ENCODE measurements at places on chromosomes 1 and 21. TPM values are rescaled to one million over a fixed set of nuclear protein-coding genes. Genes with fewer than 3 reads are reported as not detected.

- no peak for DNase-seq
Measured at GRCh38 chr1:179825798-179826460, 51.7 kb downstream of the TOR1AIP2 start.

GRCh38 chr1:21344098-21344749, 54.0 kb upstream of the ECE1 start:
- DNase-seq: no peak

DNA sequence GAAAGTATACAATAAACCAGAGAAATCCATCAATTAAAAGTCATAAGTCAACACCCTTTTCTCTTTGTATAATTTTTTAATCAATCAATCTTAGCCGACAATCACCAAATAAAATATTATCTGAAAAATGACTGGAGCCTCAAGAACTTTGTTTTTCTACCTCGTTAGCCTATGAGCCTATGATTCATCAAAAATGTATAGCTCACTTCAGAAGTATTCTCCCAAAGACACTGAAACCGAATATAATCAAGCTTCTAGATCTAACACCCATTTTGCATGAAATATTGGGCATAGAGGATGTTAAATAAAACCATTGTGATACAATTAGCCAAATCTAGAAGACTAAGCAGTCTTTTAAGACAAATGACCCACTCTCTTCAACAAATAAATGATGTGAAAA, 17.8 kb upstream of the RSBN1 start:
- DNase-seq: no peak

GRCh38 chr1:214439352-214440119, 111.9 kb downstream of the PTPN14 start:
- peak; percentile 41 for DNase-seq

- DNase-seq: no peak
Measured at GRCh38 chr1:30895944-30896660, 12.5 kb downstream of the SDC3 start.

GRCh38 chr1:13586001-13586400, 2.4 kb downstream of the PDPN start:
- no peak for DNase-seq

GRCh38 chr1:33637846-33638440, 165.5 kb downstream of the ZSCAN20 start:
- no peak for DNase-seq

DNA sequence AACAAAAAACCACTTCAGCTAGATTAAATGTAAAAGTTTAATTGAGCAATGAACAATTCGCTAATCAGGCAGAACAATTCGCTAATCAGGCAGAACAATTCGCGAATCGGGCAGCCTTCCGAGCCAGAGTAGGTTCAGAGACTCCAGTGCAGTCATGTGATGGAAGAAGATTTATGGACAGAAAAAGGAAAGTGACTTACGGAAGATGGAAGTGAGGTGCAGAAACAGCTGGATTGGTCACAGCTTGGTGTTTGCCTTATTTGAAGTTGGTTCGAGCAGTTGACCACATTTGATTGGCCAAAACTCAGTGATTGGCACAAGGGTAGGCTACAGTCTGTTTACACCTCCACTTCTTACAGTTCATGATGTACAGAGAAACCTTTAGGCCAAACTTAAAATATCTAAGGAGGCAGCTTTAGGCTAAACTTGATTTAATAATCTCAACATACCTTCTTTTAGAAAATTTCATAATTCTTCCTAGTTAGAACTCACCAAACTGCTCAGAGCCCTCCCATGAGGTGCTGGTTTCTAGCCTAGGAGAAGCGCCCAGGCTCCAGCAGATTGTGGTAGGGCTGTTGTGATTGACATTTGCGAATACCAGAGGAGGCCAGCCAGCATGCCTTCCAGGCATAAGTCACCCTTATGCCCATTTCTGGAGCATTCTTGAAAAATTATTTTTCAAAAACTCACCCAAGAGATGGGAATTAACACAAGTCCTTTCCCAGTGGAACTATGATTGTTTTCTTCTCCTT, 22.8 kb upstream of the KCNC4 start:
- DNase-seq: no peak

DNA sequence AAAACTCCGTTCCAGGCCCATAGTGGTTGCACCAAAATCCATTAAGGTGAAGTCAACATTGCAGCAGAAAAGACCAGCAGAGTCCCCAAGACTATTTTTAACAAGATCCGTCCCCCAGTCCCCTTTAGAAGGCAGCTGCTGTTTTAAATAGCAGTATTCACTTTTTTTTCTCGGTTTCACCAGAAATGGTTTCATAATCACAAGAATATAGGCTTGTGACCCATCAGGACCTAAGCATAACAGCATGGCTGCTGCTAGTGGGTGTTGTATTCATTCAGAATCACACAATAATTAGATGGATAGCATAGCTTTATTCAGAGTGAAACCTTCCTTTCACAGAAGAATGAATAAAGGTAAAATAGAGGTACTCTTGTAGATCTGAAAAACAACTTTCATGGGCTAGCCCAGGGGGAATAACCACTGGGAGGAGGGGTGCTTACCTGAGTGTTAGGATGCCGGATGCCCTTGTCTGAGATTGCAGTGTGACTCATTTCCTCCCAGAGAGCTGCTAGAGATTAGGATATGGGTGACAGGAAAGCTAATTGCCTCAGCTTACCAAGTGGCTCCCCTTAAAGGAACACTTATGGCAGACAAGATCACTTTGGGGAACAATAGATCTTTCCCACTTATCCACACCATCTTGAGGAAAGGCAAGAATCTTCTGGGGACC, 35.0 kb downstream of the ACKR1 start:
- no peak for DNase-seq

DNA sequence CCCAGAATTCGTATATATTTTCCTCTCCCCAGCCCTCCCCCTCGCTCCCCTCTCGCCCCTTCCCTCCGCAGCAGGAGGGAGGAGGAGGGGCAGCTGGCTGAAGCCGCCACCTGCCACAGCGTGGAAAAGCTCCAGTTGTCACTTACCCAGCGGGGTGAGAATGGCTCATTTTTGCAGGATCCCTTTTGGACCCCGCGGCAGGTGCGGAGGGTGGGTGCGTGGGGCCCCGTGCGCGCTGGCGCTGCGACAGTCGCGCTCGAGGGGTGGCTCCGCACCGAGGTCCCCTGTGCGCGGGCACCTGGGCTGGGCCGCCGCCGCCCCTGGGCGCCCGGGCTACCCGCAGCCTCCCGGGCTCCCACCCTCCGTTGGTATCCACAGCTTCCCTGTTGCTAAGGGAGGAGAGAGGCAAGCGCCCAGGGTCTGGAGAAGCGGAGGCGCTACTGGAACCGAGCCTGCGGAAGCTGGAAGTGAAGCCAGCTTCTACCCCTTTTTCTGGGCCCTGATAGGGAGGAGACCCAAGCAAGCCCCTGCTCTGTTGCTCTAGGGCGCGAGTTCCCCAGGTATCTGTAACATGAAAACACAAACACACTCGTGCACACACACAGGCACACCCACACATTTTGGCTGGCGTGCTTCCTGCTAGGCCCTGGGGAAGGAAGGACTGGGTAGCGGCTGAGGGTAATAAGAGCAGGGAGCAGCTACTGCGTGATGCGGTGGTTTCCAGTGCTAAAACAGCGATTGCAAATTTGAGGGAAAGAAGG, at the start of gene ERICH3:
Gene ERICH3, minus strand, starts transcription at position 442 of the 761 bp plus-strand sequence. Its CDS starts 273 bp downstream, at position 169.
- DNase-seq: no peak

DNA sequence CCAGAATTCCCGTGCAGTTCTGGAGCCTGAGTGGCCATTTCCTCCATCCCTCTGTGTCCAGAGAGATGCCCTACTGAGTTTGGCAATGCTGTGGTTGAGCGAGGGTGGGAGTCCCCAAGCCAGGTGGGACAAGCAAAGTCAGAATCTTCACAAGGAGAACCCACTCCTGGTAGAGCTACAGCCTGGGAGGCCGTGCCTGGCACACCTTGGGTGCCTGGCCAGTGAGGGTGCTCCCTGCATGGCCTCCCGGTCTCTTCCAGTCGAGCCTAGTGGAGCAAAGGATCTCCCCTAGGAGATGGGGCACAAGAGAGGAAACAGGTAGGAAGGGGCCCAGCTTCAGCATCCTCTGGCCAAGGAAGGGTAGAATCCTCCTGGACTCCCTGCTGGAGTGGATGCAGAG, 57.9 kb downstream of the H3-3A start:
- DNase-seq: no peak

DNA sequence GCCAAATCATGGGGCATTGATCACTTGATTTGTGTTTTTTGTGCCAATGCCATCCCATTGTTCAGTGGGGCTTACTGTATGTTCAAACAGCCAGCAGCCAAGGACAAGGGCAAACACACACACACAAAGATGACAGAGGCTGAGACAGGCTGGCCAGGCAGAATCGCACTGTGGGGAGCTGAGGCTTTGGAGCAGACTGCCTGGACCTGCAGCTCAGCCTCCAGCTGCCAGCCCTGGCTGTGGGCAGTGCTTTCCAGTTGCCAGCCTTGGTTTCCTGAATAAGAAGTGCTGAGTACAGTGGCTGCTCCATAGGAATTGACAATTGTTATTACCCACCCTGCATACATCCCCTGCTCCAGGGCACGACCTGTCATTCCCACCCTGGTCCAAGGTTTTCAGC, 16.9 kb upstream of the PCP4 start:
- no peak for DNase-seq

DNA sequence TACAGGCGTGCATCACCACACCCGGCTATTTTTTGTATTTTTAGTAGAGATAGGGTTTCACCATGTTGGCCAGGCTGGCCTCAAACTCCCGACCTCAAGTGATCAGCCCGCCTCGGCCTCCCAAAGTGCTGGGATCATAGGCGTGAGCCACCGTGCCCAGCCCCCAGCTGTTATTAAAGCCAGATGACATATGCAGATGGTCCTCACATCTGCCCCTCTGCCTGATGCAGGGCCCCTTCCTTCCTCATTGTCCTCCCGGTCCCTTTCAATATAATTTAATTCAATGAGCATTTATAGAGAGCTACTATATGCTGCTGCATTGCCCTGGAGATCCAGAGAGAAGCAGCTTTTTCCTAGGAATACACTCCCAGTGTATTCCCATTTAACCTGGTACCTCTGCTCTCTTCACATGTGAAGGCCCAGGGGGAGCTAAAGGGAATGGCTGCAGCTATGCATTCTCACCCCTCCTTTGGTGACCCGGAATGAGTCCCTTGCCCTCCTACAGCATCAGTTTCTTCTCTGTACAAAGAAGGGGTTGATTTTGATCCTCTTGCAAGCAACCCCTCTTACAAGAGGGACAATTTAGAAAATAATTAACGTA, 55.6 kb downstream of the L1TD1 start:
- DNase-seq: no peak

GRCh38 chr21:18646116-18646515, 242.5 kb upstream of the TMPRSS15 start:
- DNase-seq: no peak

DNA sequence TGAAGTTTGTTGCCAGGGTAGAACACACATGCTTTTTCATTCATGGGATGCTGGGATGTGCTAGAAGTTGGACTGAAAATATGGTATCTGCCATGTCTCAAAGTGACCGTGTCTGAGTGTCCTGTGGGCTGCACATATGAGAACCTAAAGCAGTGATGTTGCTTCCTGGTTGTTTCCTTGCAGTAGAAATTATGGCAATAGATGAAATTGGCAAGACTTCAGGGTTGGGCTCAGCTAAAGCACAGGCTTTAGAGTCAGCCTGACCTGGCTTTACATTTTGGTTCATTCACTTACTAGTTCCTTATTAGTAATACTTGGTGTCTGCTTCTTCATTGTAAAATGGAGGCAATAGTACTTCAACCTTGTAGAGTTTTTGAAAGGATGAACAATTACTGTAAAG, 2.2 kb downstream of the LAMC2 start:
- DNase-seq: no peak

GRCh38 chr1:54137534-54138061, 15.2 kb downstream of the CDCP2 start:
- no peak for DNase-seq

GRCh38 chr1:238777551-238777950, 608.8 kb upstream of the CHRM3 start:
- DNase-seq: no peak

DNA sequence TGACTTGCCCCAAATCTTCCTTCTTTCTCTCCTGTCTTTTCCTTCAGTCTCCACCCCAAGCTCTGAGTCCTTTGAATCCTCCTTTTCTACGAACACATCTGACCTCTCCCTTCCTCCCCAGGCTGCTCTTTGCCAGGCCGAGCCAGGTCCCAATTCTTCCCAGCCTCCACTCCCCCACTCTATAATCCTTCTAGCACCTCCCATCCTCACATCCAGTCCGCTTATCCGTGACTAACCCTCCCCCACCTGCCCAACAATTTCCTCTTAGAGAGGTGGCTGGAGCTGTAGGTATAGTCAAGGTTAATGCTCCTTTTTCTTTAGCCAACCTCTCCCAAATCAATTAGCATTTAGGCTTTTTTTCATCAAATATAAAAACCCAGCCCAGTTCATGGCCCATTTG, 9.5 kb upstream of the HPDL start:
- no peak for DNase-seq

- peak; percentile 68 for DNase-seq
Measured at GRCh38 chr21:41167348-41168342, at the start of gene BACE2. Gene BACE2 (plus strand): TSS chr21:41168160. CDS start chr21:41168264, 104 bp downstream.

DNA sequence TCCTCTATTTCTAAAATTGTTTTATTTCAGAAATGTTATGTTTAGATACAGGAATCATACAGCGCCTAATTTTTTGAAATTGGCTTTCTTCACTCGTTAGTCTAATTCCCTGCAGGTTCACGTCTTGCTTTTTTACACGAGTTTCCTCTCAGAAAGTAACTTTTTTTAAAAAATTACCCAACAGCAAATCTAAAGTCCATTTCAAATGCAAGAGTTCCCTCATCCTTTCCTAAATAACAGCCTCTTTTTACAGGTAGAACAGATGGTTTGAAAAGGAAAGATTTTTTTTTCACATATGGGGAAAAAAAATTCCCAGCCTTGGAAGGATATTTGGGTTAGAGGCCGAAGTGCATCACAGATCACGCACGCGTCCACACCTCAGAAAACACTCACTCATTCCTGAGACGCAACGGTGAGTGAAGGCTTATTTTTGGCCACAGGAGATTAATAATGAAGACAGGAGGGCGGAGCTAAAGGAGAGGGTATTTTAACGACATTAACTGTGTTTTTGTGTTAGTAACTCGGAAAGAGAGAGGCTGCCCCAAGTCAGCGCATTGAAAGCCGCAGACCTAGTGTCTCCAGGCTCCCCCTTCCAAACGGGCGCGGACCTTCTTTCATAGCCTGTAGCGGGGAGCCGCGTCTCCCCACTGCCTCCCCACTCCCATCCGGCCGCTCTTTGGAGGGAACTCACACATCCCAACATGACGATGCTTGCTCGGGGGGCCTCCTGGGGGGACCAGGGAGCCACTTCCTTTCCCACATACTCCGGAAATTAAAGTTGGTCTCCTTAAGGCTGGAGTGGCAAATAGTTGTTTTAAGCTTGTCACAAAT, 969 bp upstream of the RIPK4 start:
- peak; percentile 10 for DNase-seq

GRCh38 chr21:46117586-46118315, 19.8 kb downstream of the COL6A2 start:
- no peak for DNase-seq

COL8A2 gene
- total RNA-seq: not detected

PROX1 gene
- total RNA-seq: 0.15 TPM

NES gene
- total RNA-seq: not detected

MTARC1 gene
- total RNA-seq: not detected

OR2L3 gene
- not detected for total RNA-seq

FNDC7 gene
- not detected for total RNA-seq

HPDL gene
- total RNA-seq: 6.2 TPM

Data from activated CD4-positive, alpha-beta T cell treated with anti-CD3 and anti-CD28 coated beads, Interleukin-2, amount 10 ng/mL, durations not matched to agents 7 days and 5 days (primary cell).